ENCODE measurements at places on chromosomes 5 and 9.

- DNase-seq = no peak
Measured at GRCh38 chr9:81833563-81834345, 94.5 kb upstream of the SPATA31D4 start.

GRCh38 chr9:120259100-120259499, 320.9 kb downstream of the CDK5RAP2 start:
- no peak for DNase-seq

- DNase-seq = no peak
Measured at GRCh38 chr9:127838375-127839078, 15.9 kb downstream of the ENG start.

GRCh38 chr5:151047814-151048425, 27.5 kb downstream of the GPX3 start:
- no peak for DNase-seq

DNA sequence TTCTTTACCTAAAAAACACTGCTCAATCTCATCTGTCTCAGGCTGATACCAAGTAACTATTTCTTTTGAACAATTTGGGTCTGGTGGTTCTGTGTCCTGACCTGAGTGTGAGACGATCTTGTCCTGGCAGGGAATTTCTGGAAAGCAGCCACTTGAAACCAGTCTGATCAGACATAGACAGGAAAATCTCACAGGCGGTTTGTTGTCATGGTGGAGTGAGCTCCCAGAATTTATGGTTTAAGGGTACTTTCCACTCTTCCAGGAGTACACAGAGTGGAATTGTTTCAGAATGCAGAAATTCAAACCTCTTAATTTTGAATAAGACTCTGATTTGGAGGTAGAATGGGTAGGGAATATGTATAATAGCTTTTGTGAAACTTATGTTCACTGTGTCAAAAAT, 268.2 kb downstream of the ISL1 start:
- no peak for DNase-seq
